ENCODE measurements at places on chromosomes 1 and 21. TPM values are rescaled to one million over a fixed set of nuclear protein-coding genes. Genes with fewer than 3 reads are reported as not detected.
A peak's percentile ranks its signal among the peaks of the same experiment; 100 is the strongest.

DNA sequence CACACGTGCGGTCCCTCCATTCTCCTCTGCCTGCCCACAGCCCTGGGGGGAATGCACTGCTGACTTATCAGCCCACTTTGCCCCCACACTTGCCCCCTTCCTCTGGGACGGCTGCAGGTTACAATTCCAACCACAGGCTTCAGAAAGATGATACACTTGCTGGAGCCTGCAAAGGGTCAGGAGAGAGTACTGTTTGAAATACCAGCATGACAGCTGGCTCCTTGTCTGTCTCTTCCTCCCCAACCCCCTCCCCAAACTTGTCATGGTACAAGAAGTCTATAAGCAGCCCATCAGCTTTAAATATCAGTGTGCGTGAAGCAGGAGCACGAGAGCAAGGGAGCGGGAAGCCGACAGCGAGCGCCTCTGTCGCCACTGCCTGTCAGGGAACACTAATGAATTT is 62.4 kb downstream of the ERI3 start:
- no peak for DNase-seq

ORC1 gene
- total RNA-seq = 14.0 TPM

DNA sequence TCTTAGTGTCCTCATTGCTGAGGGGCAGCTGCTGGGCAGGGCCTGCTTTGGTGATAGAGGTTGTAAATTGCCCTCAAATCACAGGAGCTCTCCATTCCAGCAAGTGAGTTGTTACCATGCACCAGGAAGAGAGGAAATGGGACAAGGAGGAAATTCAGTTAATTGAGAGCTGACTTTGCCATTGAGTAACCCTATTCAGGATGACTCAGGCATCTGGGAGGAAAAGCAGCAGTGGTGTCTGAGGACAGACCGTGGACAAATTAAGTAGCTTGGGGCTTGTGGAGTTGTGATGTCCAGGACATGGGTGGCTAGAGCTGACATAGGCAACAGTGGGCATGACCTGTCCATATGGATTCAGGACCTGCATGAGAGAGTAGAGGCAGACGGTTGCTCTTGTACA is 5.9 kb downstream of the ARHGEF10L start:
- no peak for DNase-seq

DNA sequence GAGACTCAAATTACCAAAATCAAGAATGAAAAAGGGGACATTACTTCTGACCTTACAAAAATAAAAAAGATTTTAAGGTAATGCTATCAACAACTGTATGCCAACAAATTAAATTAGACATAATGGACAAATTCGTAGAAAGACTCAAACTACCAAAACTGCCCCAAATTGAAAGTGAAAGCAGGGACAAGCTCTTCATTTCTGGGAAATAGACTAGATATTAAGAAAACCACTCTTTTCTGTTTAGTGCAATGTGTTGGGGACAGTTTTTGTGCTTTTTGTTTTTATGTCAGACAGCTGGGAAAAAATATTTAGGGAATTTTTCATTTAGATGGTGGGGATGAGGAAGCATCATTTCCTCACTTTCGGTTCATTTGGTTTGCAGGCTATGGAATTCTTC is 4.9 kb upstream of the GBP1 start:
- no peak for DNase-seq

DNA sequence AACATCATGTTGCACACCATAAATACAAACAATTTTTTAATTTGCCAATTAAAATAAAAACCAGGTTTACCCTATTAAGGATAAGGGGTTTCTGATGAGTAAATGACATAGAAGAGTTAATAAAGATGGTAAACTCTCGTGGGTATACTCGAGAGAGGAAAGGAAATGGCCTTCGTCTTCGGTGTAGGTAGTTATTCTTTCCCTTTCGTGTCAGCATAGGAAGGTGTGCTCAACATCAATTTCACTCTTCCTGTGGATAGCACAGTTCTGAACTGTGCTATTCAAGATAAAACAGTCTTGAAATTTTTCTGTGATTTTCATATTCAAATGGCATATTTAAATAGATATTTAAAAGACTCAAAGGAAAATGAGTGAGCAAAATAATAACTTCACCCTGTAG is 98.2 kb downstream of the RGL1 start:
- DNase-seq = no peak

DNA sequence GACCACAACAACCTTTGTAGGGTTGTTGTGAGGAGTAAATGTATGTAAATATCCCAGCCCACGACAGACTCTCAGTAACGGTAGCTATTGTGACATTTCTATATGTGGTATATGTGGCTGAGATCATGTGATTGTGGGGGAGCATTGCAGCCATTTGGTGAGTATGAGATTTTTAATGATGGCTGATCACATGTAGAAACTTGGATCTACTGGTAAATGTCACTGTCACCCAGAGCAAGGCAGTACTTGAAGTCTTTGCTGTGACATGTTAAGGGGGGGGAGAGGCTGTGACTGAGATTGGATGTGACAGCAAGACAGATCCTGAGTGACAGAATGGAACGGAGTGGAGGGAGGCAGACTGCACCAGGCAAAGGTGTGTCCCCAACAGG is 23.9 kb upstream of the MEF2D start:
- no peak for DNase-seq

SLC25A34 gene
- total RNA-seq = 0.49 TPM

CD52 gene
- not detected for total RNA-seq

DNA sequence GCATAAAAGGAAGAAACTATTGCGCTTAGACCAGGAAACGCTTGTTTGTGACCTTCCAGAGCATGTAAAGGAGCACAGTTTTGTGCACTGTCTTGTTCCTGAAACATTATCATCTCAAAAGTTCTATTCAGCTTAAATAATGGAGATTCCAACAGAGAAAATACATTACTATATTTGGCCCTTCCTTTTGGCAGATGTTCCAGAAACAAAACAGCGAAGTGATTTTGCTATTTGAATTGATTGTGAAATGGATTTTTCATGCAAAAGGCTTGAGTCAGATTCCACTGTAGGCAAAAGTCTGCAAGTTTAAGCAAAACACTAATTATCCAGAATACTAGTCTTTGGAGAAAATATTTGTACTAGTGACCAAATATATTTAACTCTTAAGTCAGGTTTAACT is 80.3 kb upstream of the PTBP2 start:
- no peak for DNase-seq

DNA sequence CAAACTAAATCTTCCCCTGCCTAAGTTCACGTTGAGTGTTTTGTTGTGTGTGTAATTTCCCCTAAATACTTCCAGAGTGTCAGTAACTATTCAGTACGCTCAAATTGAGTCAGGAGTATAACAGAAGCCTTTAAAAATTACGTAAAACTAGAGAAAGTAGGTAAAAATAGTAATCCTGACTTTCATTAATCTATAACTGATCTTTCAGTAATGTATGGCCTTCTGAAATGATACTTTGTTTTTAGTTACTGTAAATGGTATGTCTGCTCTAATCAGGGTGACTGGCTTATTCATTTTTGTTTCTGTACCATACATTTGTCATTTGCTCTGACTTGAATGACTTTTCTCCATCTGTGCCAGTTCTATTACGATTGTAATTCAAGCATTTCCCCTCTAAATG is 29.4 kb downstream of the MIER1 start:
- no peak for DNase-seq

DNA sequence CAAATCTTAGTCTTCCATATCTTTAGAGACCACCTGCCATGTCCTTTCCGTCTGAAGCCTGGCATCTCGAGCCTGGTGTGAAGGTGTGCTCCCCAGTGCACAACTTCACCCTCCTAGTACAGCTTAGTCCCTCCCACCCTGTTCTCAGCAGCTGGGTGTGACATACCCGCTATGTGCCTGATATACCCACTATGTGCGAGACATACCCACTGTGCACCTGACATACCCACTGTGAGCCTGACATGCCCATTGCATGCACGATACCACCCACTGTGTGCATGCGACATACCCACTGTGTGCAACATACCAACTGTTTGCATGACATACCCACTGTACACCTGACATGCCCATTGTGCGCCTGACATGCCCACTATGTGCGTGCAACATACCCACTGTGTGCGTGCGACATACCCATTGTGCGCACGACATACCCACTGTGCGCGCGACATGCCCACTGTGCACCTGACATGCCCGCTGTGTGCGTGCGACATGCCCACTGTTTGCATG is 3.0 kb upstream of the RRP1 start:
- DNase-seq = no peak

ABCG1 gene
- total RNA-seq = not detected

GRCh38 chr1:60071296-60071695 is 2.3 kb downstream of the C1orf87 start:
- DNase-seq = no peak

- peak; percentile 56 for DNase-seq
These were observed 29.1 kb upstream of the SAMD13 start for GRCh38 chr1:84272401-84272800.

MAP3K21 gene
- total RNA-seq = 10.4 TPM

DNA sequence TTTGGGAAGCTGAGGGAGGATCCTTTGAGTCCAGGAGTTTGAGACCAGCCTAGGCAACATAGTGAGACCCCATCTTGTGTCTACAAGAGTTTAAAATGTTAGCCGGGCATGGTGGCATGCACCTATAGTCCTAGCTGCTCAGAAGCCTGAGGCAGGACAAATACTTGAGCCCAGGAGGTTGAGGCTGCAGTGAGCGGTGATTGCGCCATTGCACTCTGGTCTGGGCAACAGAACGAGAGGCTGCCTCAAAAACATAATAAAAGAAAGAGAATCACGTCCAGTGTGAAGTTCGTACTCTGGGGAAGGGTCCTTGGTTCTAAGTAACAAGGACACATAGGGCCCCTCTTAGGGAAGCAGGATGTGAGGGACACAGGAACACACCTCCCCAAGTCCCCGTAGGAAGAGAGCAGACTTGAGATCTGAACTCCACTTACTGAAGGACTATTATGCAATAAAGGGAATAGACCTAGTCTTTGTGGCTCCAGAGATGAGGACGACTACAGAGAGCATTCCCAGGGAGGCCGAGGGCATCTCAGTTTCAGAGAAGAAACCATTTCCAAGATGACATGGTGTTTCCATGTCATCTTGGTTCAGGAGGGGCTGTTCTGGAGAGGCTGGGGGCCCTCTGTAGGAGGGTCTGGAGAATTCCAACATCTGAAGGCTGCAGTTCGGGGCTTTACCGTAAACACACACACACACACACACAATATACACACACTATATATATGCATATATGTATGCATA is 10.8 kb upstream of the ENO1 start:
- DNase-seq = no peak

ZFP69B gene
- total RNA-seq = 1.2 TPM

DNA sequence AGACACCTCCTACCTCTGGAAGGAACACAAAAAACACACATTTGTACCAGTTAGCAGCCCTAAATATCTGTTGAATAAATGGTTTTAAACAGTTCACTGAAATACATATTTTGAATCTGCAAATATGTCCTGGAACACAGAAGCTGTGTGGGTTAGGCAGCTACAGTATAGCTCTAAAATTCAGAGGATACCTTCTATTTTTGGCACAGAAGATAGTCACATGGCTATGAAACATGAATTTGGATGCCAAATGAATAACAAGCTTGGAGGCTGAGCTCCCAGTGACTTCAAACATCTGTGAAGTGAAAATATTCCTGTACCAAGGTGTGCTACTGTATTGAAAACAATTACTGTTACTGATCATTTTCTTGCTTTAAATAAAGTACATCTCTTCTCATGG is 391.5 kb upstream of the ADGRL2 start:
- DNase-seq = no peak

- DNase-seq = no peak
These were observed 273.8 kb downstream of the MATN1 start for GRCh38 chr1:30449428-30450147.

DNA sequence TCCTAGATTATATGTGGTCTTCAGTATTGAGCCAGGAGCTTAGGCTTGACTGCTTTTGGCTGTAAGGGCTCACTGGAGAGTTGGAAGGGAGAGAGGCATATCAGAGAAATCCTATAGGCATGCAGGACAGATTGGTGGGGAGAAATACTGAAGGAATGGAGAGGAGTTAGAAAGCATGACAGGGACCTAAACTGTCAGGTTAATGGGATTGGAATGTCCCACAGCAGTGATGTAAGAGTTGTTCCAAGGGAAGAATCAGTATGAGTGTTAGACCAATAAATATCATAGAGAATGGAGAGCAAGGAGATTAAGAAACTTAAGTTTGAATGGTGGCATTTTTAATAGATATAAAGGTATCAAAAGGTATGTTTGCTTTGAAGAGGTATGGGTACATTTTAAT is 39.7 kb downstream of the SLC35A3 start:
- no peak for DNase-seq

METTL25B gene
- total RNA-seq = 26.6 TPM

Data from Caco-2 (cell line).